ENCODE measurements at places on chromosomes 12 and 14.

- DNase-seq: no peak
Observed at GRCh38 chr14:50719911-50720759, 52.0 kb upstream of the SAV1 start.

DNA sequence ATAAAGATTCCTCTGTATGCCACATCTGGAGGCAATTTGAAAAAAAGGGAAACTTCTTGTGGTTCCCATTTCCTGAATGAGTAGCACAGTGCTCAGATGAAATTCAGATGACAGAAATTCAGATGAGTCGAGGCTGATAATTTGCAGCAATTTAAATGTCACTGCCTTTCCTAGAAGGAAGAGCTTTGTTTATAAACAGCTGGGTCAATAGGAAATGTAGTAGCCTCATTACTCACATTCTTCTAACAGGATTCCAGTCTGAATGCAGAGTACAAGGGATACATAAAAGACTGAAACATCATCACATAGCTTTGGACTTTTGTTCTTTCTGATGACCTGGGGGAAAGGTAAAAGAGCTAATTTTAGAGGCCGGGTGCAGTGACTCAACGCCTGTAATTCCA is 11.3 kb upstream of the DACT1 start:
- DNase-seq: no peak

DNA sequence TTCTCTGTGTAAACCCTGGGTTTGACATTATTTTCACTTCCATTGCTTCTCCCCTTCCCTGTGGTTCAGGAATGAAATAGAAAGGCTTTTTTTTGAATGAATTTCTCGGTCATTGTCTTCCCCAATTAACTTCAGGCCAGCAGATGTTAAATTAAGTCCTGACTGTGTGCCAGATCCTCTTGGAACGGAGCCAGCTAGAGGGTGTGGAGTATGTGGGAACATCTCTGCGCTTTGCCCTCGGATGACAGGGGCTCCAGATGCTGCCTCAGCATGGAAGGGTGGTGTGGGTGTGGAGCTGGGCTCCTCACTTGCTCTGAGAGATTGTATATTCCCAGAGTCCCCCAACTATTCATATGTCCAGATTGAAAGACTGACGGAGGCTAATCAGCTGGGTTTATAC is 13.1 kb downstream of the KRT85 start:
- DNase-seq: no peak

DNA sequence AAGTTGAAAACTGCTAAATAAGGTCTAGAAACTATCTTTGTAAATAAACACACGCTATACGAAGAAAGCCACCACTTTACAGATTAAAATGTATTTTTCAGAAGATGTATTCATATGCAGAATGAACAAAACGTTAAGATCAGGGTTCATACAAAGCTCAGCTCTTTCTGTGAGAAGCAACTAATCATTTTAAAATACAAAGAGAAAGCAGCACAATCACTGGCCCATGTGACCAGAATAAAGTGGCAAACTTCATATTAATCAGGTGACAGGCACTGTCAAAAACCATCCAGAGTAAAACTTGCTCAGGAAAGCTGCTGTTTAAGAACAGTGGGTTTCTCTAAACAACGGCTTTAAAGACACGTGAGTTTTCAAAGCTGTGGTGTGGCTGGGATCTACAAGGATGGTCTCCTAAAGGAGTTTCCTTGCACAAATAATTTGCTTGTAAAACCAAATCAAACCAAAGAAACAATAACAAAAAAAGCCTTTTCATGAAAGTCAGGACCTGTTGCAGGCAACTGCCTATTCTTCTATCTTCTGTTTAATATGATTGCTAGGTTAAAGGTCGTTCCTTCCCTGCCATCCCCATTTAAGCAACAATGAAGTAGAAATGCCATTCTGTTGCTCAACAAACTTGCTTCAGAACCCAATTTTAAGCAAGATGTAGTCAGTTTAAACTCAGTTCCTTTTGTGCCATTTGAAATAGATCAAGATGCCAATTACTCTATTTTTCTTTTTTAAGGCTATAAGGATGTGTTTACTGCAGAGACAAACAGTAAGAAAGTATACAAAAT is 22.3 kb downstream of the SEL1L start:
- DNase-seq: no peak

Measured in GM12878 (cell line).